ENCODE measurements at places on chromosomes 1 and 21.

DNA sequence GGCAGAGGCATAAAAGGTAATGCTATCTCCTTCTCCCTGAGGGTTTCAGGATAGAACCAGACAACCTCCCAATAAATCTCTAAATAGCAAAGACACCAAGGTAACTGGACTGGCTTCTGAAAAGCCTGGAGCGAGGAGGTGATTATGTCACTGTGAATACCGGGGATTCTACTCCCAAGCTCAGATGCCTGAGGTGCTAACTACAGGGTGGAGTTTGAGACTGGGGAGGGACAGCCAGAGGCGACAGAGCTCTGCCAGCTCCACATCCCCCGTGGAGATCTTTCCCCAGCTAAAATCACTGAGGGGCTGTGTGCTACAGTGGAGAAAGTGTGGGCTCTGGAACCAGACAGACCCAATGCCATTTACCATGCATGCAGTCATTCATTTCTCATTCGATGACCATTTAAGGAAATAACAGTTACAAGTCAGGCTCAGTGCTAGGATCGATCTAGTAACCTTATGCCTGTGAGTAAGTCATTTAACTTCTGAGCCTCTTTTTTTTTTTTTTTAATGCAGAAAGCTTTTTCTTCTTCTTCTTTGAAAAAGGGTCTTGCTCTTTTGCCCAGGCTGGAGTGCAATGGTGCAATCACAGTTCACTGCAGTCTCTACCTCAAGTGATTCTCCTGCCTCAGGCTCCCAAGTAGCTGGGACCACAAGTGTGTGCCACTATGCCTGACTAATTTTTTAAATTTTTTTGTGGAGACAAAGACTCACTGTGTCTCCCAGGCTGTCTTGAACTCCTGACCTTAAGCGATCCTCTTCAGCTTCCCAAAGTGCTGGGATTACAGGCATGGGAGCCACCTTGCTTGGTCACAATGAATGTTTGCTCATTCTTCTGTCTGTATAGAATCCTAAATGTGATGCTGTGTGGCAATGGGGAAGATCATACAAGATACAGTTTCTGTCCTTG lies 8.1 kb upstream of the SLC45A3 start:
- no peak for DNase-seq

GRCh38 chr1:30515755-30516484 lies 207.5 kb downstream of the MATN1 start:
- DNase-seq: no peak

GRCh38 chr1:17163789-17164666 lies 40.9 kb upstream of the PADI1 start:
- no peak for DNase-seq

DNA sequence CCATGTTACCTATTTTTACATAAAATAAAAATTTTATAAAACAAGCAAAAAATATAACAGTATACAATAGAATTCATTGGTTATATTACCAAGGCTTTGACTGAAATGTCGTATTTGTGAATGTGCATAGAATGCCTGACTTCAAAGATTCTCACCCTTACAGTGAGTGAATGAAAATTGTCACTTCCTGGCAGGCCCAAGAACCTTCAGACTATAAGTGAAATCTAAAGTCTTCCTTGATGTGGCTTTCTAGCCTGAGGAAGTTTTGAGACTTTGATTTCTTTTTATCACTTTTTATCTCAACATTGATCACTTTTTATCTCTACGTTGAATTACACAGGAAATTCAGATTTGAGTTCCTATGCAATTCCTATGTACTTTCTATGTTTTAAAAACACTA lies 104.7 kb upstream of the KIAA0040 start:
- no peak for DNase-seq

- DNase-seq: no peak
These were observed 169.0 kb downstream of the AGBL4 start for GRCh38 chr1:49854741-49855140.

- DNase-seq: no peak
These were observed 45.2 kb downstream of the EPRS1 start for GRCh38 chr1:220001095-220001501.

GRCh38 chr1:235925016-235925415 lies 58.3 kb upstream of the LYST start:
- DNase-seq: no peak

GRCh38 chr1:27959792-27960603 lies at the start of gene XKR8:
Gene XKR8 (plus strand): TSS chr1:27959973. CDS start chr1:27960070, 97 bp downstream.
- peak; percentile 82 for DNase-seq

DNA sequence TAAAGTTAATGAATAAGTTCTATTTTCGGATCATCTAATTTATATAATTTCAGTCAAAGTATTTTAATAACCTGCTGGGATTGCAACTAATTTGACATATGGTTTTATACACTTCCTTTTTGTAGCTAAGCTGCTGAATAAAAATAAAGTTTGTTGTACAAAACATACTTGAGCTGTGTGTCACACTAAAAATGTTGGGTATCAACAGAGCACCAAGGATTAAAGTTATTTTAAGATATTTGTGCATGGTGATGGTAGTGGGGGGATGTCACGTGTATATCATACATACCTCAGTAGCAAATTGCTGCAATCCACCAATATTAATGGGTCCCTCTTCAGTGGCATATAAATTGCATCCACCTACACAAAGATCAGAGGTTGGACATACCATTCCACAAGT lies 199.6 kb downstream of the DPYD start:
- DNase-seq: no peak

- no peak for DNase-seq
These were observed 127.1 kb downstream of the C1orf21 start for GRCh38 chr1:184513966-184514365.
